T-helper 1 cell (primary cell): ENCODE measurements at places on chromosomes 6 and 20.

- DNase-seq, result no peak
Measured at GRCh38 chr6:96101564-96101963, 85.8 kb downstream of the FUT9 start.

- DNase-seq, result no peak
Measured at GRCh38 chr6:44356487-44356886, 14.0 kb downstream of the SPATS1 start.

DNA sequence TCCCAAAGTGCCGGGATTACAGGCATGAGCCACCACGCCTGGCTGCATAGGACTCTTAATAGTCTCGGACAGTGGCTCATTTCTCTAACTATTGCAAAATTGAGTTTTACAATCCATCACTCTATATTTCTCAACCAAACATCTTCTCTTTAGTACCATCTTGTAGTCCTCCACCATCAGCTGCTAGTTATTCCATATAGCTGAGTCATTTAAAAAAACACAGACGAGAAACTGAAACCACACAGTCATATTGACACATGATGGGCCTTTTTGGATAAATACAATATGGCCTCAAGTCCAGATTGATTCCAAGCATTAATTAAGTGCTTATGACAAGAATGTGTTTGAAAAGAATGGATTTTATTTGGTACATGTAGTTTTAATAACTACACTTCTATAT is 599.1 kb downstream of the MEI4 start:
- no peak for DNase-seq

DNA sequence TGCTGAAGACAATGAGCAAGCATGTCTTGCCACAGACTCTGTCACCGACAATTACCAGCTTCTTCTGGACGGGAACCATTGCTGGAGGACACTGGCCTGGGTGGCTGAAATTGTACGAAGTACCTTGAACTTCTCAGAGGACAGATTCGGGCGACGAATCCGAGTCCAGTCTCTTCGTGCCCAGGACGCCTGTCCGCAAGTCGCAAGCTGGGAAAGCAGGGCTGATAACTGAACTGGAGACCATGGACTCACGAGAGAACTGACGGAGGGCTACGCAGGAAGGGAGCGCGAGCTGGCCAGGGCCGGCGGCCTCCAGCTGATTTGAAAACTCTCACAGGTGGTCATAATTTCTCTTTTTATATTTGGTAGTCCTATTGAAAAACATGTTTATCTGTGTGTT is 1229.5 kb upstream of the MAP3K7 start:
- no peak for DNase-seq

DNA sequence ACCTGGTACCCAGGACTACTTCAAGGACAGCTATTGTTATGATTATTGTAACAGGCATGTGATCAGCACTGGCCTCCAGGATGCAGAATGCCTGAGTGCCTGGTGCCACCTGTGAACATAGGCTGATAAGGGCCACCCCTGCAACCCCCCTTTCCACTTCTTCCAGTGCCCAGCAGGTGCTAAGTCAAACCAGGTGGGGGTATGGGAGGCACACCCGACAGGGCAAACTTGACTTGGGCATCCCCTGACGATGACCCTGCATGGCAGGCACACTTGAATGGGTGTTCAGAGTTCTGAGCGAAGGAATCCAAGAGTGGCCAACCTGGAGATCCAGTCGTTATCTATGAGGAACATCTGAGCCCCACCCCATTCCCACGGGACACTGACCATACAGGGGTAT is 3.4 kb downstream of the ADA start:
- DNase-seq, result no peak

- no peak for DNase-seq
Measured at GRCh38 chr6:118856301-118856700, 37.7 kb upstream of the ASF1A start.

GRCh38 chr6:87391334-87391733 is 16.4 kb upstream of the CFAP206 start:
- DNase-seq, result no peak

DNA sequence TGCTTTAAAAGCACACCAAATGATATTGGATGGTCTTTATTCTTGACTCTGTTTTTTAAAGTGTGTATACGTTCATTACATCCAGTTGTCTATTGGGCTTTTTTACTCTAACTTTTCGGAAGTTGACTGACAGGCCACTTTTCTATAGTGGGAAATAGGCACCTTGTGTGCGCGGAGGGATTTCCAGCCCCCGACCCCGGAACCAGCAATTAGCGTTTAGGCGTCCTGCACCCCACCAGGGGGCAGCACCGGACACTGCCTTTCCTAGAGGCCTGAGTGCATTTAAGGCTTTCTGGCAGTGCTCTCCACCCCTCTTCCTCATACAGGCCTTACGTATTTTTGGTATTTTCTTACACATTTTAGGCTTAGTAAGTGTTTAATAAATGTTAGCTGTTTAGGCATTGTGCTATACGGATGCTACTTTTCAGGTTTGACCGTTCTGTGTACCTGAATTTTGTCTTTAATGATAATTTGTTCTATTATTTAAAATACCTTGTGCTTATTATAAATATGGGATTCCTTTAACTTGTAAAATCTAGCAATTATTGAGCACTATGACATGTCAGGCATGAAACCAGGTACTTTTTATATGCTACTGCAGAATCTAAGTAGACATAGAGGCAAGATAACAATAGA is 231.8 kb downstream of the BCKDHB start:
- peak; percentile 50 for DNase-seq

DNA sequence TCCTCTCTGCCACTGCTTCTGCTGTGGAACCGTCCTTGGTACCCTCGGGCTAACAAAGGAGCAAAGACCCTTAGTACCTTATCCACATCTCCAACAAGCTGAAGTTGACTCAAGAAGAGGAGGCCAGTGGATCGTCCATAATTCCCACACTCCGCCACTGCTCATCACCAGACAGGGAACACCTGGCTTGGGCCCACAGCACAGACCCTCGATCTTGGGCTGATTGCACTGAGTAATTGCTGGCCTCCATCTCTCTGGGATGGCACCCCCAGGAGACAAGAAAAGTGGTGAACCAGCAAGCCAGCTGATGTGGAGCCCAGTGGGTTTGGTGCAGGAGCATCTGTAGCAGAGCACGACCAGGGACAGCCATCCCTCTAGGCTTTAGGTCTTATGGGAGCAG is 109.4 kb upstream of the GRIK2 start:
- DNase-seq, result no peak

DNA sequence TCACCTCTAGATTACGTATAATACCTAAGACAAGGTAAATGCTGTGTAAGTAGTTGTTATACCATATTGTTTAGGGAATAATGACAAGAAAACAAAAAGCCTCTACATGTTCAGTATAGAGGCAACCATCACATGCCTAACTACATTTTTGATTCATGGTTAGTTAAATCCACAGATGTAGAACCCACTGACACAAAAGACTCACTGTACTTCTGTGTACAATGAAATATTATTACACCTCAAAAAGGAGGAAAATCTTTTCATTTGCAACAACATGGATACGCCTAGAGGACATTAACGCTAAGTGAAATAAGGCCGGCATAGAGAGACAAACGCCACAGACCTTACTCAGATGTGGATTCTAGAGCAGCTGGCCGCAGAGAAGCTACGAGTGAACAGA is 50.5 kb downstream of the NINL start:
- DNase-seq, result no peak

DNA sequence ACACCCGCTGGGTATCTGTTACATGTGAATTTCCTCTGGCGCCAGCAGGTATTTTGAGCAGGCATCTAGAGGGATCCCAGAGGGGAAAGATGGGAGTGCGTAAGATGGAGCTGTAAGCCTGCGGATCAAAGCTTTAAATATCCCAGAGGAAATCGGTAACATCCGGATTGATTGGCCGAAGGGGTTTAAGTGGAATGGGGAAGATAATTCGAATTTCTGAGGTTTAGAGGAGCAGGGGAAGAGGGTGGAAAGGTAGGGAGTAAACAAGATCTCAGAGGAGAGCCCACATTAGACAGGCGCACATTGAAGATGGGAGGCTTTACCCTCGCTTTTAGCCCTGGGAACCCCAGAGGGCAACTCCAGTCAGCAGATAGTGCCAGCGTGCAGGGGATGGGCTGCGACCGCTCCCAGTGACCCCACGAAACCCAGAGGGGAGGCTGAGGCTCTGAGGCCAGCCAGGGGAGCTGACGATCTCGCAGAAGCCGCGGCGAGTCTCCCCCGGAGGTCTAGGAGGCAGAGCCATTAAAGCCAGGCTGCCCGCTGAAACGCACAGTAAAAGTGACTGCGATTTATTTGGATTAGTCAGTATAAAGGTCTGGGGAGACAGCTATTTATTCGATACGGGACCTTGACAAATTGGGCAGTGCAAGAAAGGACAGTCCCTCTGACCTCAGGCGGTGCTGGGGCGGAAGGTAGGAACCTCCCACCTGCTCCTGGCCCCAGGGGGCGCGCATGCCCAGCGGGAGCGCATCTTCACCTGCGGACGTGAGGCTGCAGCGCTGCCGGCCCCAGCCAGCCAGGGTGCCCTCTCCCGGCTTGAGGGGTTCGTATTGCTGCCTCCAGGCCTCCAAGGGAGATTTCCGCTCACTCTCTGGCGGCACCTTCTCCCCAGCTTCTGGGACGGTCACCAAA is 34.3 kb upstream of the TCF21 start:
- no peak for DNase-seq

DNA sequence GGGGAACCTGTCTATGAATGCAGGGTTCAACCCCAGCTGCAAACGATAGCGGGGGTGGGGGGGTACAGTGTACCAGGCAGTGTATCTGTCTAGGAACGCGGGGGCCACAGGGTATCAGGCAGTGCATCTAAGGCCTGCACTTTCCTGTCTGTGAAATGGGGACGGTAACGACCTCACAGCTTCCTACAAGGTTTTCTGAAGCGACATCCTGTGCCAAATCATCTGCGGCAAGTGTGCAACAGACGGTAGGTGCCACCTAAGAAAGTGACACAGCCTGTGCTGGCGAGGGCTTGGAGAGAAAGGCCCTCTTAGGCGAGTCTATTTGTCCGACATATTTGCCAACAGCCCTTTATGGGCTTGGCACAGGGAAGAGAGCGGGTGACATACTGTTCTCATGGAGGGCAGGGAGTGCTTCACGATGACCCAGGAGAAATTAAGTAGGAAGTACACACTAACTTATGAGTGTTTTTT is 3.8 kb downstream of the DIDO1 start:
- DNase-seq, result peak; percentile 34

GRCh38 chr20:24798930-24799705 is 150.0 kb upstream of the CST7 start:
- no peak for DNase-seq

- no peak for DNase-seq
Measured at GRCh38 chr20:45974896-45975565, 3.0 kb upstream of the ZNF335 start.

- no peak for DNase-seq
Measured at GRCh38 chr6:43738877-43739641, 31.0 kb upstream of the VEGFA start.

- no peak for DNase-seq
Measured at GRCh38 chr20:53958260-53958659, 112.1 kb downstream of the BCAS1 start.

DNA sequence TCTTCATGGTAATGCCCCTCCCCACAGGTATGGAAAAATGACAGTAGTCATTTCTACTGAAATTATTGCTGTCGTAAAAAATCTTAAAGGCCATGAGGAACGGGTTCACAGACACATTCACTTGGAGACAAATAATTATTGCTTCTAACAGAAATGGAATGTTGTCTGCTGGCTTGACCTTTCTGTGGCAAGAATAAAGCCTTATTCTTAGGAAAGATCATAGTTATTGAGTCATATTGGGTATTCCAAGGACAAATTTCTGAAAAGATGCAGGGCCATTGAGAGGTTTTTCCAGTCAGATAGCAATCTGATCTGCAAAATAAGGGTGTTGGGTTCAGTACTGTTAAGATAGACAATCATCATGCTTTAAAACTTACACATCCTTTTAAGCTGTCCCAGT is 29.2 kb downstream of the AKAP7 start:
- DNase-seq, result no peak

- no peak for DNase-seq
Measured at GRCh38 chr6:85136310-85136709, 313.6 kb upstream of the NT5E start.

DNA sequence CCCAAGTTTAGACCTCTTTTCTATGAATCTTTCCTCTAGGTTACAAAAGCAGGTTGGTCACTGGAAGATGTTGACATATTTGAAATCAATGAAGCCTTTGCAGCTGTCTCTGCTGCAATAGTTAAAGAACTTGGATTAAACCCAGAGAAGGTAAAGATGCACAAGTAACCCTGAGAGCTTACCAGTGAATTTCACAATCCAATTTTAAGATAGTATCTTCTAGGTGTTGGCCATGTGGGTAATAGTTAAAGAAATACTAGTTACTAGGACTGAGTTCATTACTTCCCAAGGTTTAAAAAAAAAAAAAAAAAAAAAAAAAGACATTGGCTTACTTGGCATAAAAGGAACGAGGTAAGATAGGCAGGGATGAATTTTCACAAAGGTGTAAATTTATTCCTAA is 11.3 kb downstream of the TCP1 start:
- no peak for DNase-seq

DNA sequence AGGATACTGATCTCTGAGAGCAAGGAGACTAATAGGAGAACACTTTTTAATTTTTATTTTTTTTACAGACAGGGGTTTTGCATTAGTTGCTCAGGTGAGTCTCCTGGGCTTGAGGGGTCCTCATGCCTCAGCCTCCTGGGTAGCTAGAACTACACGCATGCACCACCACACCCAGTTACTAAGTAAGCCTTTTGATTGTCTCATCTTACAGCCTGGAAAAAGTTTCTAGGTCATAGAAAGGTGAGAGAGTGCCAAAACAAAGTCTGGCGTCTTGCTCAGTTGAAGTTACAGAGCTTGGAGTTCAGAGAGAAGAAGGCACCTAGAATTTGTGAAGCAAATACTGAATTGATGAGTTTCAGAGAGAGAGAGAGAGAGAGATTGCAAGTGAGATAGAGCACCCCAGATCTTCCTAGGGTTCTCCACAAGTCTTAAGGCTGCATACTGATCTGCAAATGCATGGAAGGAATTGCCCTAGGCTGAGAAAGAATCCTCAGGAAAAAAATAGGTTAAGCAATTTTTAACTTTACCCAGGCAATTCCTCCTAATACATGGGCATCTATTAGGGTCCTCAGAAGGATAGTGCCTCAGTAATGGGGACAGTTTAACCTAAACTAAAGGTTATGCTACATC is 37.6 kb upstream of the PHIP start:
- DNase-seq, result no peak

GRCh38 chr6:88163616-88164015 is 2.5 kb downstream of the CNR1 start:
- DNase-seq, result no peak

DNA sequence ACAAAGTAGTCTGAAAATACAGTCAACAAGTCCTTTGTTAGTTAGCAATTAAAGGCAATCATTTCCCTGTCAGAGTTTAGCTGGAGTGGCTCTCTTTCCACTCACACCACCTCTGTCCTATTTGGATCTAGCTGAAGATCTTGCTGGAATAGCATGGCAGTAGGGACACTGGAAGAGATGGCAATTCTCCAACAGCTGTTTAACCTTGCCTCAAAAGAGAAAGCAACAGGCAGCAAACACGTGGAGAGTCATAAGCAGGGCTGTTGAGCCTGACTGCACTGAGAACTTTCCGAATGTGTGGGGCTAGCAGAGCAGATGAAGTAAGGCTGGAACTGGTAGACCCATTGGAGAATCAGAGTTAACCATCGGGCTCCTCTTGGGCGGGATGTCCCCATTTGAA is 38.0 kb upstream of the PRSS35 start:
- DNase-seq, result no peak
